Activated CD4-positive, alpha-beta T cell treated with anti-CD3 and anti-CD28 coated beads for 1 hour (primary cell): ENCODE measurements at places on chromosomes 11 and 22.

DNA sequence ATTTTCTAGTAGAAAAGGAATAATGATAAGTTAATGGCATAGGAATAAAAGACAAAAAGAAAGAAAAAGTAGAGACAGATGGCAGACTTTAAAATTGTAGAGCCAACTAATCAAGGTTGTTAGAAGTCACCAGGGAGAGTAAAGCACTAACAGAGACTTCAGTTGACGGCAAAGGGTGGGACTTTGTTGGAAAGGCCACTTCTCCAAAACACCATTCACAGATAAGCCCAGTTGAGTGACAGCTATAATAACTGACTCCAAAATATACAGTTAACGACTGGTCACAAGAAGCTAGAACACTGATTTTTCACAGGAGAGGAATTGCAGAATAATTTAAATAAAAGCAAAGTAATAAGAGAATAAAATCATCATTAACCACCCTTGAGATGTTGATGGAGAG, 16.0 kb upstream of the SOX6 start:
- DNase-seq = no peak

GRCh38 chr22:29702931-29703501, 16.8 kb upstream of the CABP7 start:
- no peak for DNase-seq

GRCh38 chr11:12529041-12529440, 145.2 kb upstream of the TEAD1 start:
- DNase-seq = no peak

DNA sequence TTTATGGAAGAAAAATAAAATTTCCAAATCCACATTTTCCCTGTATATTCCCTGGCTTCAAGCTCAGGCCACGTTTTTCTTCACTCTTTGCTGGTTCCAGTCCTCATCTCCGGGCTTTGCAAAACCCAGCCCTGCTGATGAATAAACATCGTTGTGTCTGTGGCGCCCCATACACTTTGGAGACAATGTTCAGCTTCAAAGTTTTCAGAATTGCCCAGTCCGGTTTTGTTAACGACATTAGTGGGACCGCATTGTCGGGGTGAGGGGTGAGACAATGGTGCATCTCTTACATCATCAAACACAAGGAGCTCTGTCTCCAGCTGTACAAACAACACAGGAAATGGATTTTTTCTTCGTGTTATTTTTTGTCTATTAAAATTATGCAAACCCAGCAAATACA, 53.4 kb upstream of the HTATIP2 start:
- DNase-seq = no peak

DNA sequence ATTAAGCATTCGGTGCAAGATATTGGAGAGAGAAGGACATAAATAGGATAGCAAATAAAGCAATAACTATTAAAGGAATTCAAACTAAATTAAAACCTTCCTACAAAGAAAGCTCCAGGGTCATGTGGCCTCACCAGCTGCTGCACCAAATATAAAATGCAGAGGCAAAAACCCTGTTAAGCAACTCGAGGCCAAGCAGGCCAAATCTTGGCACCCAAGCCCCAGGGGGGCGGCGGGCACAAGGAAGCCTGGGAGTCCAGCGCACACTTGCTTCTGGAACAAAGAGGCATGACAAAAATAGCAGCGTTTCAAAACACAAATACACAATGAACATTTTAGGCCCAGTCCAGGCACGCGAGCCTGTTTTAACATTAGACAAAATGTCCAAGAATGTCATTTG, 20.8 kb downstream of the KRTAP5-6 start:
- no peak for DNase-seq

GRCh38 chr11:131975619-131976018, 605.2 kb downstream of the NTM start:
- no peak for DNase-seq

DNA sequence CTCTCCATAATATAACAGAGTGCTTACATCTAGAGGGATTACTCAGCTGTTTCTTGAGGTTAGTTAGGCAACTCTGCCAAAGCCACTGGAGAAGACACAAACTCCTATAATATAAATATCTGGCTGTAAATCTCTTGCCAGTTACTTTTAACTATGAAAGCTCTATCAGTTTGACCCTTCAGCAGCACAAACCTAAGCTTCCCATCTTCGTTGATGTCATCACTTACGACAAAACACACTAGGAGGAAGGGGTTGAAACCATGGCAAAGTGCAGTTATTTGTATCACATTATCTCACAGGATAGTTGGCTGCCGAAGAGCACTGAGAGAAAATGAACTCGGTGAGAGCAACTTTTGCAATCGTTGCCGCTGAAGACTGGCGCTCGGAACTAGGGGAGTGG, 922.1 kb downstream of the OPCML start:
- no peak for DNase-seq

GRCh38 chr11:1880746-1881441, 10.8 kb downstream of the PRR33 start:
- no peak for DNase-seq

DNA sequence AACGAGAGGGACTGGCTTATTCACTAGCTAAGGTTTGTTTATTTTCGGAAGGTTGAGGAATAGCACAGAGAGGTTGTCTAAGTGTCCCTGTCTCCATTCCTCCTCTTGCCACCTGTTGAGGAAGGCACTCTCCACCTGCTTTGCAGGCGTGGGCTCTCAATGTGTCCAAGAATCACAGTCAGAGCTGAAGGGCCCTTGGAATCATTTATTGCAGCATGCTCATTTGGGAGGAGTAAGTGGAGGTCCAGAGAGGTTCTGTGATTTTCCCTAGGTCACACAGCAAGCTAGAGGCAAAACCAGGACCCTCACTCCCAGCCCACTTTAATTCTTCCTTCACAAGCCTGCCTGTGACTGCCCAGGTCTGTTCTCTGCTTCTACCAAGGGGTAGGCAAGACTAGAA, 21.3 kb downstream of the ZBTB16 start:
- DNase-seq = no peak

- no peak for DNase-seq
These were observed 1.8 kb upstream of the KLHL22 start for GRCh38 chr22:20497426-20497825.

DNA sequence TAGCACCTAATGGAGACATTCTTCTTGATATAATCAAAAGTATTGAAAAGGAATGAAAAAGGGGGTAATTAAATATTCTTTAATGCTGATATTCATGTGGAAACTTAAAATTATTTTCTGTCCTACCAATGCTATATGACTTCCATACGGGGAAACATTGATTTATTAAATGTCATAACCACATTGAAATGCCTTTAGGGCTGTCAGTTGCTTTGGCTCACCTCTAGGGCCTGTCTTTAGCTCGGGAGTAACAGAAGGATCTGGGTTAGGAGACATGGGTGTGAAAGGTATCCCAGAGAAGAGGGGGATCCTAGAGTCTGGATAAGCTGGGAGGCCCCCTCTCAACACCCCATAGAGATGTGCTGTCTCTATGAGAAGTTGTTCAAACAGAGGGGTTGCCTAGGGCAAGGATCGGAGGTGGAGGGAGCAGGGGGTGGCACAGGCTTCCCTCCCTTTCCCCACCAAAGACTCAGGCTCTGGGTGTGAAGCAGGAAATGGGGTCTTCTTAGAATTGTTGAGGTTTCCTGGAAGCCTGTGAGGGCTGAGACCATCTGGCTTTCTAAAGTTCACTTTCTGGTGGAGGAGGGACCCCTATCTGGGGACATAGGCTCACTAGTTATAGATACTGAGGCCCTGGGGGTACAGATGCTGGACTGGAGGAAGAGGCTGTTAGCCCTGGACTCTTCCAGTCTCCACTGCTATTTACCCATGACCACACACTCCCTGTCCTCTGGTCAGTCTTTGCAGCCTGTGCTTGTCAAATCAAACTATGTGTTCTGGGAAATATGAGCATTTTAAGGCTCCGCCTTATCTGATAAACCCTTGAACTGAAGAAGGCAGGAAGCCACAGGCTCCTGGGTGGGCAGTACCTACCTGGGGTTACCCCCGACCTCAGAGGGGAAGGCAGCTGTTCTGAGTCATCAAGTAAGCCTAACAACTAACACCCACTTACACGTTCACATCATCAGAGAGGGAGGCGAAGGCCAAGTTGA, 55.8 kb upstream of the RRAS2 start:
- peak; percentile 48 for DNase-seq

DNA sequence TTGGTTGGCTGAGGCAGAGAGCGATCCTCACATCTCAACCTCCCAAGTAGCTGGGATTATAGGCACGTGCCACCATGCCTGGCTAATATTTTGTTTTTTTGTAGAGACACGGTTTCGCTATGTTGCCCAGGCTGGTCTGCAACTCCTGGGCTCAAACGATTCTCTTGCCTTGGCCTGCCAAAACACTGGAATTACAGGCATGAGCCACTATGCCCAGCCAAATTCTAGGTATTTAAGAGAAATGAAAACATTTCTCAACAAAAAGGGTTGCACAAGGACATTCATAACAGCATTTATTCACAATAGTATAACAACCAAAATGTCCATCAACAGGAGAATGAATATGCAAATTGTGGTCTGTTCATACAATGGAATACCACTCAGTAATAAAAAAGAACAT, 31.7 kb upstream of the RBX1 start:
- DNase-seq = no peak

DNA sequence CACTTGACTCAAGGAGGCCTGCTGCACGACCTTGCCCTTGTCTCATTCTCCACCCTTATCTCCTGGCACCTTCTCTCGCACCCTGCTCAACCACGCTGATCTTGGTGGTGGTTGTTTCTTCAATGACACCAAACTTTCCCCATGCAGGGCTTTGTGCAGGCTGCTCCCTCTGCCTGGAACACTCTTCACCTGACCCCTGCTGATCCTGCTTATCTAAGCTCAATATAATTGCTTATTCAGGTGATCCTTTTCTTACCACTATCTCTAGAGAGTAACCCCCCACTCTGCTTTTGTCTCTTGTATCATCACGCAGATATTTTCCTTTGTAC, 604.4 kb downstream of the BUD13 start:
- DNase-seq = no peak

- no peak for DNase-seq
These were observed 127.4 kb upstream of the ANO5 start for GRCh38 chr11:22065472-22065871.

GRCh38 chr11:107457205-107457557, 444 bp downstream of the CWF19L2 start:
- no peak for DNase-seq

DNA sequence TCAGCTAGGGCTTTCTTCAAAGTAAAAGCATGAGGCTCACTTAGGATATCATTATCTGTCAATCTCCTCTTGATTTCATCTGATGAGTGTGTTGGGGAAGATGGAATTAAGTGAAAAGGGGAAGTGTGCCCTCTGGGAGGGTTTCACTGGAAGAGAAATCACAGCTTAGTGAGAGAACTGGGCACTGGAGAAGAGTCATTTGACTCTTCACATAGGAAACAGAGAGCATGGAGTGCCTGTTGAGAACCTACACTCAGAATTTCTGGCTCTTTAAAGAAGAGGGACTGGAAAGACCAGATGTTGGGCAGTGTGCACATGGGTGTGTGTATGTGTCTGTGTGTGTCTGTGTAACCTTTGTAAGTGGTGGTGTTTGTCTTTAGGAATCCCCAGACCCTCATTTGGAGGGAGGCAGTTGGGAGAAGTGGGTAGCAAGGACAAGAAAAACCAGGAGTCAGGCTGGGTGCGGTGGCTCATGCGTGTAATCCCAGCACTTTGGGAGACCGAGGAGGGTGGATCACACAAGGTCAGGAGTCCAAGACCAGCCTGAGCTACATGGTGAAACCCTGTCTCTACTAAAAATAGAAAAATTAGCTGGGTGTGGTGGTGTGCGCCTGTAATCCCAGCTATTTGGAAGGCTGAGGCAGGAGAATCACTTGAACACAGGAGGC, 10.0 kb downstream of the STX3 start:
- DNase-seq = no peak

GRCh38 chr11:35681163-35681767, 18.7 kb downstream of the TRIM44 start:
- no peak for DNase-seq

GRCh38 chr11:74043450-74043849, 34.6 kb upstream of the UCP3 start:
- no peak for DNase-seq

- DNase-seq = peak; percentile 52
These were observed 3.8 kb downstream of the APOL3 start for GRCh38 chr22:36156515-36157419.

DNA sequence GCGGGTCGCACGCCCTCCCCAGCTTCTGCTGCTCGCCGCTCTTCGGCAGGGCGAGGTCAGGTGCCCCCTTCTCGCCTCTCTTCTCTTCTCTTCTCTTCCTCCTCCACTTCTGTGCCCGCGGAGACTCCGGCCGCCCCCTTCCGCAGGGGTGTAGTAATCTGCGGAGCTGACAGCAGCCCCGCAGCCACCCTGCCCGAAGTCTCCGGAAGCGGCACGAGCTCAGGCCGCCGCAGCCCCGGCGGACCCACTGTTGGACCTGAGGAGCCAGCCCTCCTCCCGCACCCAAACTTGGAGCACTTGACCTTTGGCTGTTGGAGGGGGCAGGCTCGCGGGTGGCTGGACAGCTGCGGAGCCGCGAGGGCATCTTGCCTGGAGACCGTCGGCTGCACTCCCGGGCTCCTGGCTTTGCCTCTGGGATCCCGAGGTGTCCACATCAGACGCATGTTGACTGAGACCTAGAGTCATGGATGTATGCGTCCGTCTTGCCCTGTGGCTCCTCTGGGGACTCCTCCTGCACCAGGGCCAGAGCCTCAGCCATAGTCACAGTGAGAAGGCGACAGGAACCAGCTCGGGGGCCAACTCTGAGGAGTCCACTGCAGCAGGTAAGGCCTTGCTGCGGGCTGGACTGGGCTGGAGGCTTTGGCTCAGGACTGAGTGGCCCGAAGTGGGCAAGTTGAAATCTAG, 486 bp downstream of the STIM1 start:
- no peak for DNase-seq

- no peak for DNase-seq
These were observed 565.4 kb downstream of the ETS1 start for GRCh38 chr11:128022007-128022368.

DNA sequence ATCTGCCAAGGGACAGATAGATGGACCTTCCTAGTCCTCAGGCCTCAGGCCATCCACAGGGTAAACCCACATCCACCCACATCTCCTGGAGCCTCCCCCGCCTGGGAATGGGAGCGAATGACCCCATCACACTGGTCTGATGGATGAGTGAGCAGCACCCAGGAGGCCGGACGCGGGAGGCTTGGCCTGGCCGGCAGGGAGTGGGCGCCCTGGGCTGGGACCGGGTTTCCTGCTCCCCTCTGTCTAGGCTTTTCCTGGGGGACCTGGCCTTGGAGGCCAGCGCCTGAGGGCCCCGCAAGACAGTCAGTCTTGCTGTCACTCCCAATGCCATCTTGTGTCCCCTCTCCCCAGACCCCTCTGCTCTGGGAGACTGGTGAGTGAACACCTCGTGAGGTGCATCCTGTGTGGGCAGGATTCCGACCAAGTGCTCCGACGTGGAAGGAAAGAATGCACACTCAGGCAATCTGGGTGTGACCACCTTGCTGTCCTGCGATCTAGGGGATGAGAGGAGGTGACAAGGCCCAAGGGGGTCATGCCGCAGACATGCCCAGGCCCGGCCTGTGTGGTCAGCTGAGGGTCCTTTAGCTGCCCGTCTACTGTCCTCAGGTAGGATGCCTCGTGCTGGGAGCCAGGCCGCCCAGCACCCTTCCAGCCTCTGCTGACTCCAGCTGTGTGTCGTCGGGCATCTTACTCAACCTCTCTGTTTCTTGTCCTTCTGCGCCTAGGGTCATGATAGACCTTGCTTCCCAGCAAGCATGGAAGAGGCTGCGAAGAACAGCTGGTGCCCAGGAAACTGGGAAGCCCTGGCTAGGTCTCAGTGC, 26.5 kb upstream of the WNT7B start:
- no peak for DNase-seq
